ENCODE measurements at places on chromosomes 11 and 22. TPM values are rescaled to one million over a fixed set of nuclear protein-coding genes. Genes with fewer than 3 reads are reported as not detected.

GRCh38 chr11:126345759-126346585 is 9.5 kb upstream of the ST3GAL4 start:
- DNase-seq, result peak; percentile 58

DNA sequence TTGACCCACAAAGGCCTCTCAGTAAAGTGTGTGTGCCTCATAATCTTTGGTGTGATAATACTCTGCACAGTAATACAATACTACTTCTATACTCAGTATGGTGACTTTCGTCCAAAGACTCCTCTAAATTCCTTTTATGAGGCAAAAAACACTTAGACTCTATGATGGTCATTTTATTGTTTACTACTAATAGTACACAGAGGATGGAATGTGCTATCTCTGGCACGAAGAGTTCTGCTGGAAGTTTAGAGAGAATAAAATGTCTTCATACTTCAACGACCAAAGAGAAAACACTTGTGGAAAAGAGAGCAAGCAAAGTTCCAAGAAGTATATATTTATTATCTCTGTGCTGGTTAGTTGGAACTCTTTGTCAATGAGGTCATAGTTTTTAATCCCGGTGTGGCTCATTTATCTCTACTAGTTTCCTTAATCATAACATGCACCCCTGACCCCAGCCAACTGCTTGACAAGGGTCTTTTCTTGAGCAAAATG is 7.5 kb upstream of the CSTF3 start:
- no peak for DNase-seq

- no peak for DNase-seq
These were observed 86.6 kb downstream of the MAML2 start for GRCh38 chr11:96256215-96257011.

- no peak for DNase-seq
These were observed 19.6 kb downstream of the RTN4RL2 start for GRCh38 chr11:57479911-57480310.

DNA sequence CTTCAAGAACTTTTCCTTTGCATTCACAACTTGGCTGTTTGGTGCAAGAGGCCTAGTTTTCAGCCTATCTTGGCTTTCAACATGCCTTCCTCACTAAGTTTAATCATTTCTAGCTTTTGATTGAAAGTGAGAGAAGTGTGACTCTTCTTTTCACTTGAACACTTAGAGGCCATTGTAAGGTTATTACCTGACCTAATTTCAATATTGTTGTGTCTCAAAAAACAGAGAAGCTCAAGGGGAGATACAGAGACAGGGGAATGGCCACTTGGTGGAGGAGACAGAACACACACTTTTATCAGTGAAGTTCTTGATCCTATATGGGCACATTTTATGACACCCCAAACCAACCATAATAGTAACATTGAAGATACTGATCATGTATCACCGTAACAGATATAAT is 532.3 kb downstream of the DLG2 start:
- no peak for DNase-seq

The MS4A6E gene
- 0.28 TPM for polyA plus RNA-seq

The NPTXR gene
- 8.6 TPM for polyA plus RNA-seq

The BTBD18 gene
- polyA plus RNA-seq, result not detected

The BMAL1 gene
- 9.8 TPM for polyA plus RNA-seq

Data from heart right ventricle (tissue), 16 donors.